Epithelial cell of umbilical artery (primary cell): ENCODE measurements at places on chromosomes 1 and 21. TPM values are rescaled to one million over a fixed set of nuclear protein-coding genes. Genes with fewer than 3 reads are reported as not detected.

ITPKB gene
- 20.5 and 21.6 TPM in 2 replicates for total RNA-seq

FCGR3A gene
- not detected in 2 replicates for total RNA-seq

S100A7 gene
- not detected in 2 replicates for total RNA-seq

NPHS2 gene
- not detected in 2 replicates for total RNA-seq

SAMSN1 gene
- 1.2 and 9.4 TPM in 2 replicates for total RNA-seq

CD1D gene
- not detected in 2 replicates for total RNA-seq

RGS5 gene
- total RNA-seq: 106 and 114 TPM in 2 replicates

CYP4A22 gene
- not detected in 2 replicates for total RNA-seq

TMEM81 gene
- total RNA-seq: 0.97 and 1.4 TPM in 2 replicates

KIRREL1 gene
- total RNA-seq: 25.3 and 41.5 TPM in 2 replicates

GPR161 gene
- total RNA-seq: 18.5 and 19.3 TPM in 2 replicates

RPTN gene
- not detected in 2 replicates for total RNA-seq

VPS13D gene
- total RNA-seq: 17.9 and 26.1 TPM in 2 replicates

ATP13A2 gene
- 46.2 and 58.5 TPM in 2 replicates for total RNA-seq

CCDC30 gene
- 0.32 and 0.46 TPM in 2 replicates for total RNA-seq

OR10J1 gene
- not detected in 2 replicates for total RNA-seq

TRAF5 gene
- 6.2 and 14.1 TPM in 2 replicates for total RNA-seq

INSRR gene
- not detected in 2 replicates for total RNA-seq

CYP4X1 gene
- 0.32 and 0.76 TPM in 2 replicates for total RNA-seq

HSD3B1 gene
- total RNA-seq: not detected in 2 replicates

PCBP3 gene
- total RNA-seq: not detected in 2 replicates

KCNE1 gene
- 0.15 TPM in 1 of 2 replicates, not detected in the other for total RNA-seq

MYOG gene
- total RNA-seq: not detected in 2 replicates

C1orf94 gene
- not detected in 2 replicates for total RNA-seq

ANKRD45 gene
- total RNA-seq: under 0.01 and 0.46 TPM in 2 replicates

TINAGL1 gene
- total RNA-seq: 443 and 581 TPM in 2 replicates

RUNX3 gene
- not detected in 2 replicates for total RNA-seq

AXDND1 gene
- under 0.01 TPM in 1 of 2 replicates, not detected in the other for total RNA-seq

RGSL1 gene
- not detected in 2 replicates for total RNA-seq

CFAP107 gene
- total RNA-seq: not detected in 2 replicates

SLC5A9 gene
- not detected in 2 replicates for total RNA-seq

ELF3 gene
- 0.30 and 0.32 TPM in 2 replicates for total RNA-seq

LCE2B gene
- not detected in 2 replicates for total RNA-seq

GNG4 gene
- not detected in 2 replicates for total RNA-seq

FAM72D gene
- total RNA-seq: 0.97 and 2.0 TPM in 2 replicates

TCHHL1 gene
- not detected in 2 replicates for total RNA-seq

DISC1 gene
- 7.8 and 13.1 TPM in 2 replicates for total RNA-seq

HSD3B2 gene
- not detected in 2 replicates for total RNA-seq

ORC1 gene
- total RNA-seq: 4.9 and 8.5 TPM in 2 replicates

WNT3A gene
- not detected in 2 replicates for total RNA-seq

CTTNBP2NL gene
- 16.2 and 25.5 TPM in 2 replicates for total RNA-seq

ASTN1 gene
- total RNA-seq: not detected in 2 replicates

IL12RB2 gene
- not detected in 2 replicates for total RNA-seq

ACTN2 gene
- 0.32 TPM in 1 of 2 replicates, not detected in the other for total RNA-seq

ALG14 gene
- 0.97 and 1.1 TPM in 2 replicates for total RNA-seq

RNF186 gene
- total RNA-seq: not detected in 2 replicates

OR2T33 gene
- total RNA-seq: not detected in 2 replicates

TNFRSF14 gene
- 13.0 and 26.1 TPM in 2 replicates for total RNA-seq

CYB5RL gene
- 4.2 and 4.6 TPM in 2 replicates for total RNA-seq

TNFSF18 gene
- total RNA-seq: 28.3 and 85.7 TPM in 2 replicates

SUSD4 gene
- total RNA-seq: 0.32 TPM in 1 of 2 replicates, not detected in the other

ETS2 gene
- 13.6 and 34.5 TPM in 2 replicates for total RNA-seq

VSIG8 gene
- under 0.01 TPM in 1 of 2 replicates, not detected in the other for total RNA-seq

TPTE gene
- total RNA-seq: not detected in 2 replicates

KRTAP19-1 gene
- total RNA-seq: not detected in 2 replicates

NID1 gene
- 47.0 and 61.4 TPM in 2 replicates for total RNA-seq
